ENCODE measurements at places on chromosomes 3 and 15. TPM values are rescaled to one million over a fixed set of nuclear protein-coding genes. Genes with fewer than 3 reads are reported as not detected.
A peak's percentile ranks its signal among the peaks of the same experiment; 100 is the strongest.

GRCh38 chr15:92811148-92811913 is 88.8 kb upstream of the CHD2 start:
- H3K36me3 ChIP-seq = no peaks in the 10 kb centered on the region
- no peaks in the 10 kb centered on the region for H3K27me3 ChIP-seq
- peak overlapping the region; percentile 100 for H3K27ac ChIP-seq
- H3K4me1 ChIP-seq = peaks cover 24% of the 10 kb centered on the region
- H3K4me3 ChIP-seq = peak overlapping the region; percentile 73

GRCh38 chr3:72413228-72413627 is 435.0 kb downstream of the SHQ1 start:
- no peaks in the 10 kb centered on the region for H3K4me1 ChIP-seq
- no peaks in the 10 kb centered on the region for H3K36me3 ChIP-seq
- no peaks in the 10 kb centered on the region for H3K27me3 ChIP-seq
- H3K27ac ChIP-seq = peak overlapping the region; percentile 65

The CHAC1 gene
- total RNA-seq = 4.6 TPM

The NPAP1 gene
- 0.69 TPM for total RNA-seq

The CPLX3 gene
- total RNA-seq = 0.20 TPM

All from spinal cord (tissue), 10 donors.